ENCODE measurements at places on chromosomes 2 and 18.

- no peak for DNase-seq
Observed at GRCh38 chr2:20677301-20678085, 10.5 kb downstream of the GDF7 start.

DNA sequence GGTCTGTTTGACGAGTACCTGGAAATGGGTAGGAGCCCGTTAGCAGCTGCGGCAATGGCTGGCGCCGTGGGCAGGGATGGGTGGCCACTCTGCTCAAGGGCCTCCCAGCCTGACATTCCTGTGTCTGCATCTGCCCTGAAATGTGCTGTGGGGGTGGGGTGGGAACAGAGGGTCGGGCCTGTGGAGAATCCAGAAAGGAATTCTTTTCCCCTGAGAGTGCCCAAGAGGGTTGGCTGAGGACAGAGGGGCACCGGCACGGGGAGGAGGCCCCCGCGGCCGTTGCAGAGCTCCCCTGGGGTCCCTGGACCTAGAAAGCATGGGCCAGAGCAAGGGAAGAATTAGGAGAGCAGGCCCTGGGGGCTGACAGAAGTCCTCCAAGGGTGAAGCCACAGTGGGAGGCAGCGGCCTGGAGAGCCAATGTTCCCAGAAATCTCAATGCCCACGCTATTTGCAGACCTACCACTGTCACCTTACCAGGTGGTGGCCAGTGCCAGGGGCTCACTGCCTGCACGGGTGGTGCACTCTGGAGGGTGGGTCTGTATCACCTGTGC, 27.8 kb downstream of the ANO7 start:
- no peak for DNase-seq

GRCh38 chr2:54891909-54892308, 158.3 kb downstream of the RTN4 start:
- no peak for DNase-seq

GRCh38 chr2:70959271-70959761, 19.1 kb upstream of the ANKRD53 start:
- DNase-seq = no peak

GRCh38 chr2:208017721-208018120, 7.6 kb downstream of the PLEKHM3 start:
- DNase-seq = no peak

DNA sequence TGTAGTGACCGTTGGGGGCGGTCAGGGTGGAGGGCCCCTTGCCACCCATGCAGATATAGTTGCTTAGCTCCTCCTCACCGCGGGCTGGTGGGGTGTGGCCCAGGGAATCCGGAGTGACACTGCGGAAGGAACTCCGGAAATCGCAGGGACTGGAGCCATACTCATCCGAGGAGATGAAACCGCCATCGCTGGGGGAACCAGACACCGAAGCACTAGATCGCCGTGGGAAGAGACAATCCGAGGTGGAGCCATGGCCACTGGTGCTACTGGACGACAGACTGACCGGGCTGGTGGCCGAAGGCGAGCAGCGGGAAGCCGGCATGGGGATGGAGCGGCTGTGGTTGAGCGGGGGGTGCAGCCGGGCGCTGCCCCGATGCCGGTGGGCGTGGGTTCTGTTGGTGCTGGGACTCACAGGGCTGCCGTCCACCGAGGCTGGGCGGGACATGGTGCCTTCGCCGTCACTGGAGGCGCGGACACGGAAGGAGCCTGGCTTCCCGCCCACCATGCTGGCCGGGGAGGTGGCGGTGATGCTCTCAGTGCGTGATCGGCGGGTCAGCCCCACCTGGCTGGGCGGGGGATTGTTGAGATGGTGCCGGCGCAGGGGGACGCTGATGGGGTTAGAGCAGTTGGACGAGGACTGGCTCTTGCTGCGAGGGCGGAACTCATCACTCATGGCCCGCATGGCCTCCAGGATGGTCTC, 2.2 kb downstream of the IRS1 start:
- peak; percentile 62 for DNase-seq

DNA sequence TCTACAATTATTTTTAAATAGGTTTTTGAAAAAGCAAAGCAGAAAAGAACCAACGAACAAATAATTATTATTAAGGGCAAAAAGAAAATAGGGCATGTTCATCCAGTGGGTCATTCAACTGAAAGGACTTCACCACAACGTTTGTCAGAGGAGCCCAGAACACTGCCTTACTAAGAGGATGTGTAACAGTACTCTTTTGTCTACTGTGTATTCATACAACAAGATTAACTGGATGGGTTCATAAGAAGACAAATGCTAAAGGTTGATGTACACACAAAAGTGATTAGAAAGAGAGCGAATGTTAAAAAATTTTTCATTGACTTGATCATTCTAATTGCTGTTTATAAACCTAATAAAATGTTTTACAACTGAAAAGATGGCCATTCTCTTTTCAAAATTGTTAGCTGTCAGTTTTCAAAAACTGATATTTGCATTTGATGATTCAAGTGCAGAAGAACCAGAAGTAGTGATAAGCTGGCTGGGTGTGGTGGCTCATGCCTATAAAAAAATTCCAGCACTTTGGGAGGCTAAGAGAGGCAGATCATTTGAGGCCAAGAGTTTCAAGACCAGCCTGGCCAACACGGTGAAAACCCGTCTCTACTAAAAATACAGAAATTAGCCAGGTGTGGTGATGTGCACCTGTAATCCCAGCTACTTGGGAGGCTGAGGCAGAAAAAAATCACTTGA, 33.1 kb downstream of the MGAT4A start:
- DNase-seq = no peak

DNA sequence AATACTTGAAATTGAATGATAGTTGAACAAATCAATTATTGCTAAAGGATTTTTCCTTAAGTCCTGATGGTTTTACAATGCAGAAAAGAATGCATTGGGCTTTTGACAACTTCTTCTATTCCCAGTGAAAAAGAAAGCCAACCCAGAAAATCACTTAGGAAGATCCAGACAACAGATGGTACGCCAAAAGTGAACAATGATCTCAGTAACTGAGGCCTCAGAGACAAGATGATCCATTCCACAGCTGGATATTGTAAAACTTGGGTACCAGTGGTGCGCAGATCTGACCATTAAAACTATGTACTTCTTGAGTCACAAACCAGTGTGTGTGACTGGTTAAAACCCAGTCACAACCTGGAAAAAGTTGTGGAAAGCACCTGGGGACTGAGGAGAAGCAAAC, 173.5 kb downstream of the ETAA1 start:
- no peak for DNase-seq

DNA sequence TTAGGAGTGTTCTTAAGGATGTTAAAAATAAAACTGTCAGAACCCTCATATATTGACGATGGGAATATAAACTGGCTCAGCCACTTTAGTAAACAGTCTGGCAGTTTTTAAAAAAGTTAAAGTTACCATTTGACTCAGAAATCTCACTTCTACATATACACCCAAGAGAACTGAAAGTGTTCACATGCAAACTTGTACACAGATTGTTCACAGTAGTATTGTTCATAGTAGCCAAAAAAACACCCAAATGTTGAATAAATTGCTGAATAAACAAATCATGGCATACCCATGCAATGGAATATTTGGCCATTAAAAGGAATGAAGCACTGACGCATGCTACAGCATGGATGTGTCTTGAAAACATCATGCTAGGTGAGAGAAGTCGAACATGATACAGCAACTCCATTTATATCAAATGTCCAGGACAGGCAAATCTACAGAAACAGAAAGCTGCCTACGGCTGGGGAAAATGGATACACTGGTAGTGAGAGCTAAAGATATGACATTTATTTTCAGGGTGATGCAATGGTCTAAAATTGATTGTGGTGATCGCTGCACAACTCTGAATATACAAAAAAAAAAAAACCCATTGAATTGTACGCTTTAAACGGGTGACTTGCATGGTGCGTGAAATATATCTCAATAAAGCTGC, 10.1 kb downstream of the RPL31 start:
- DNase-seq = no peak

DNA sequence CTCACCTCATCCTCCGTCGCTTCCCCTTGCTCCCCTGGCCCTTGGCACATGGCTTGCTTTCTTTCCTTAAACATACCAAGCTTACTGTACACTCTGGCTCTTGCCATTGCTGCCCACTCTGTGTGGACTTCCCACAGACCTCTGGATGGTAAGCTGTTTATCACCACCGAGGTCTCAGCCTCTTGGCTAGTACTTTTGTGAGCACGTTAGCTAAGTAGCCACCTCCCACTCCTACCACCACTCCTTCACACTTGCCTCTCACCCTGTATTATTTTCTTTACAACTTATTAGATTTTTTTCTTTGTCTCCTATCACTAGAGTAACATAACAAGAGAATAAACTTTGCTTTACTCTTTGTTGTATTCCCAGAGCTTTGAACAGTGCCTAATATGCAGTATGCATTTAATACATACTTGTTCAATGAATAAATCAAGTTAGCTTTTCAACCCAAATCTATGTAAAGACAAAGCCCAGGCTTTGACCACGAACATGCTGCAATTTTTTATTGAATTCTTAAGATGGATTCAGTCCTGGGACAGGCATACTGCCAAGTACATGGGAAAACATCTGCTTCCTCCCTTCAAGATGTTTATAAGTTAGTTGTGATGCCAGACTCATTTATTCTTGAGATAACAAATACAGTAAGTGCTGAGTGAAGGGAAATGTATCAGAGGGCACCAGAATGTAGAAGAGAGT, 25.0 kb upstream of the MSGN1 start:
- DNase-seq = no peak

DNA sequence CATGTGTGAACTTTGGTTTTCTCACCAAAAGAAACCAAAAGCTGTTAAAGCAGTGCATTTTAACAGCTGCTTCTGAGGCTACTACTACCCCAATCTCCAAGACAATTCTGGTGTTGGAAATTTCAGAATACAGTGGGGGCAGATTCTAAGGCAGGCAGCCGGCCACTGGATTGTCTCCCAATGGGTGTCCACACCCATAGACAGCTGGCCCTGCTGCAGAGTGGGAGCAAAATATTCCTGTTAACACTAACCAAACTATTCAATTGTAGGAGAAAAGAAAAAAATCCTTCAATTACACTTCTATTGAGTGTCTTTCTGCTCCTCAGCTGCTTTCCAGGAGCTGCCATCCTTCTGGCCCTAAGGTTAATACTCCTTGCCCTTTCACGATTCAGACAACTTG, 223.7 kb downstream of the ALK start:
- DNase-seq = no peak

GRCh38 chr2:177147093-177147694, 65.4 kb upstream of the HNRNPA3 start:
- no peak for DNase-seq

DNA sequence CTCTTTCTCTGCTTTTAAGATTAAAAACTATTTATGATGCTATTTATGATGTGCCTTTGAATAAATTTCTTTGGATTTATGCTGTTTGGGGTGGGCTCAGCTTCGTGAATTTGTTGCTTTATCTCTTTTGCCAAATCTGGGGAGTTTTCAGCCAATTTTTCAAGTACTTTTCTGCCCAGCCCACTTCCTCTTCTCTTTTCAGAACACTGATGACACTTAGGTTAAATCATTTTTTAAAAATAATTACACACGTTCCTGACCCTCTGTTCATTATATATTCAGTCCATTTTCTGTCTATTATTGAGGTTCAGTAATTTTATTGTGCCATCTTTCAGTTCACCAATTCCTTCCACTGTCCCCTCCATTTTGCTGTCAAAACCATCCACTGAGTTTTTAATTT, 14.8 kb upstream of the BCL2L11 start:
- no peak for DNase-seq

DNA sequence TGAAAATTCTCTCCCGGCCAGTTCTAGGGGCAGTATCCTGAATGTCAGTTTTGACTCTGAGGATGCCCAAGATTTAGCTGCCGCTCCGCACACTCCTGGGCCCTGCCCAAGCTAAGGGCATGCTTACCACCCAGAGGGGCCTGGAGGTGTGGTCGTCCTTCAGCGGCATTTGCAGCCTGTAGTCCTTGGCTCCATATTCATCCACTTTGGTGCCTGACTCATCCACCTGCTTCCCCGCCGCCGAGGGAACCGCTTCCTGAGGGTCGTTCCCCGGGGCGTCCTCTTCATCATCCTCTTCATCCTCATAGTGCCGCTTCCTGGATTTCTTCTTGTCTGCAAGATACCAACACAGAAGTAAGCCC, 577 bp downstream of the ERCC3 start:
- DNase-seq = no peak

Measured in right atrium auricular region (tissue), 2 donors.